ENCODE measurements at places on chromosomes 7 and 10. TPM values are rescaled to one million over a fixed set of nuclear protein-coding genes. Genes with fewer than 3 reads are reported as not detected.

Gene VSTM4
- 0.17 TPM for polyA plus RNA-seq

Gene HPSE2
- not detected for polyA plus RNA-seq

Gene TMEM225B
- not detected for polyA plus RNA-seq

Gene MYOF
- not detected for polyA plus RNA-seq

Gene RAB19
- 0.71 TPM for polyA plus RNA-seq

Gene BHLHA15
- polyA plus RNA-seq, result 1.7 TPM

Gene H2BK1
- not detected for polyA plus RNA-seq

Gene PURB
- polyA plus RNA-seq, result 3.1 TPM

Gene CDNF
- polyA plus RNA-seq, result 2.0 TPM

Gene SLC18A2
- polyA plus RNA-seq, result not detected

Gene CRHR2
- not detected for polyA plus RNA-seq

Gene TMEM273
- 2.4 TPM for polyA plus RNA-seq

Gene SCART1
- not detected for polyA plus RNA-seq

Gene CDHR3
- polyA plus RNA-seq, result 23.9 TPM

Gene KLF14
- polyA plus RNA-seq, result 0.12 TPM

Gene GJD4
- polyA plus RNA-seq, result not detected

Gene NYAP1
- not detected for polyA plus RNA-seq

Gene VENTX
- 0.16 TPM for polyA plus RNA-seq

Gene LRRTM3
- polyA plus RNA-seq, result not detected

Gene GDF2
- not detected for polyA plus RNA-seq

Gene ABCC2
- 0.57 TPM for polyA plus RNA-seq

Gene CAV1
- polyA plus RNA-seq, result 8.0 TPM

Gene SEMA3C
- not detected for polyA plus RNA-seq

Gene WDR86
- polyA plus RNA-seq, result 1.4 TPM

Gene TWIST1
- not detected for polyA plus RNA-seq

Gene ASAH2
- polyA plus RNA-seq, result 0.13 TPM

Gene KCP
- 0.41 TPM for polyA plus RNA-seq

Gene FAM180A
- not detected for polyA plus RNA-seq

Gene NANOS1
- not detected for polyA plus RNA-seq

Gene RASA4
- 5.9 TPM for polyA plus RNA-seq

Gene LBX1
- not detected for polyA plus RNA-seq

Gene HABP2
- not detected for polyA plus RNA-seq

Gene DPCD
- polyA plus RNA-seq, result 0.43 TPM

Gene CAMK1D
- 31.3 TPM for polyA plus RNA-seq

Gene CTTNBP2
- not detected for polyA plus RNA-seq

All from naive B cell (primary cell).